ENCODE measurements at places on chromosomes 11 and 22.

DNA sequence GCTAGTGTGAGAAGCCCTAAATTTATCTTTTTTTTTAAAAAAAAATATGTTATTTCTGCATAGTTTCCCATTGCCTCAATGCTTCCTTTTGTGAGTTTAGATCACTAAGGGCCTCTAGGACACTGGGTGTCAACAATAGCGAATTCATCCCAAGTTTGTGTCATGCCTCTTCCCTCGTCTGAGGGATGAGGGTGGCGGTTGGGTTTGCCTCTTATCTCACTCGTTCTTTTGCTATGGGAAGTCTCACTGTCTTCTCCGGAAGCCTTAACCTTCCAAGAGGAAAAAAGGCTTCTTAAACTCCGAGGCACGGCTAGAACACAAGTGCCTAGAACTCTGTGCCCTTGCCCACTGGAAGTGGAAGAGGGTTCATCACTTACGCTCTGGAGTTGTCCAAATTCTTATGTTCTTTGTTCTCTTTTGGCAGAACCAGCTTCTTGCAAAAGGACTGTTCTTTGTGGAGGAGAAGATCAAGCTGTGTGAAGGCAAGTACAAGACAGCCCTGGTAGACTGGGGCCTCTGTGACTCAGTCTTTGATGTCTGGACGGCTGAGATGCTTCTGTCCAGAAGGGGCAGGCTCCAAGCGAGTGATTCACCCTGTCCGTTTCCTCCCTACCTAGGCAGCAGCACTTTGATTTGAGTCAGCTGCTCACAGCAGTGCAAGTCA lies 78.5 kb downstream of the TRAF6 start:
- no peak for DNase-seq

- no peak for DNase-seq
Measured at GRCh38 chr11:12247543-12248254, 129.7 kb upstream of the PARVA start.

- no peak for DNase-seq
Measured at GRCh38 chr11:28461338-28461737, 353.1 kb downstream of the METTL15 start.

- DNase-seq = no peak
Measured at GRCh38 chr22:24523873-24524272, 28.7 kb downstream of the UPB1 start.

DNA sequence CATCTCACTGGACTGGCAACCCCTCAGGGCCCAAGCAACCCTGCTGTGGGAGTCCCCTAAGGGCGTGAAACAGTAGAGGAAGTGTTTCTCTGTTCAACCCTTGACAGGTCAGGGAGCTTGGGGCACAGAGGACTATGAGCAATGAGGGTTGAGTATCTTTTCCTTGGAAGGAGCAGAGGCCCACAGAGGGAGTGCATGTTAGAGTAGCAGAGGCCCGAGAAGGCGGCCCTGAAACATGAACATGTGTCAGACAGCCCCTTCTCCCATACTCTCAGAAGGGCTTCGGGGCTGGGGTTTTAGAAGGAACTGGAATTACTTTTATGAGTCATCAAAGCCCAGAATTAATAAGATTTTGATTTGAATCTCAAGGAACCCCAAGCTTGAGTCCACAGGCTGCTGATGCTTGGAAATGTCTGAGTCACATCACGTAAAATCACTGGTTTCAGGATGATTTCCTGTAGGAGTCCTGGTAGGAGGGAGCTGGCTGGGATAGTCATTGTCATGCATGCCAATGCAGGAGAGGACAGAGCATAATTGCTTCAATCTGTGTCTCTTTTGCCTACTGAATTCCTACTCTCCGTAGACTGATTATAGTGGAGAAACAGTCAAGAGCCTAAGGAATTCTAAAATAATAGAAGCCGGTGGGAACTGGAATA lies 22.6 kb downstream of the C11orf71 start:
- no peak for DNase-seq

DNA sequence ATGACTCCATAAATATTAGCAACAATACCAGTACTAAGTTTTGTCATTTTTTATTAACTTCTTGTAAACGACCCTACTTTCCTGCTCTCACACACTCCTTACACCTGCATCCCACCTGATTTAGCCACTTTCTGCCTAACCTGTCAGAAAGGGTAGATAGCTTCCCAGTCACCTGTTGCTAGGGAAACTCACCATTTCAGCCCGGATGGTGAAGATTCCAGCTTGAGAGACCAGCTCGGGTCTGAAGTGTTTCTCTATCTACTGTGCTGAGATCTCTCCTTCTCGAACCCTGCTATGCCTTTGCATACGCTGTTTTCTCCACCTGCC lies at the start of gene PARVG:
PARVG (plus strand) TSS at position 220 of the 327 bp plus-strand sequence. CDS start 2,405 bp downstream, outside the sequence.
- peak; percentile 5 for DNase-seq

DNA sequence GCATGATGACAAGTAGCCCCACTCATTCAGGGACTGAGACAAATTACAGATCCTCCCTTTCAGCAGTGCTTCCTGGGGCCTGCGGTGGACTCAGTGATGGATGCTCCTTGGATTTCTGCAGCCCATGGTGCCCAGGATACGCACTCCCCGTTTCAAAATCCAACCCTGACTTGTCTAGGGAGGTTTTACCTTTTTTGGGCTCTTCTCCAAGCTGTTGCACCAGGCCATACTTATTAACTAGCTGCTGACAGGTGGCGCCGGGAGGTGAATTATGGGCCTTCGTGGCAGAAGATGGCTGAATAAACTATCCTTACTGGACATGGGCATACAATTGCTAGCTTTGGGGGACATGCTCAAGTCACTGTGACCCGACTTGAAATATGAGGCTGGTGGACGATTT lies 324.3 kb upstream of the SYN3 start:
- no peak for DNase-seq

GRCh38 chr11:63595296-63595695 lies 18.9 kb downstream of the PLAAT3 start:
- DNase-seq = no peak

DNA sequence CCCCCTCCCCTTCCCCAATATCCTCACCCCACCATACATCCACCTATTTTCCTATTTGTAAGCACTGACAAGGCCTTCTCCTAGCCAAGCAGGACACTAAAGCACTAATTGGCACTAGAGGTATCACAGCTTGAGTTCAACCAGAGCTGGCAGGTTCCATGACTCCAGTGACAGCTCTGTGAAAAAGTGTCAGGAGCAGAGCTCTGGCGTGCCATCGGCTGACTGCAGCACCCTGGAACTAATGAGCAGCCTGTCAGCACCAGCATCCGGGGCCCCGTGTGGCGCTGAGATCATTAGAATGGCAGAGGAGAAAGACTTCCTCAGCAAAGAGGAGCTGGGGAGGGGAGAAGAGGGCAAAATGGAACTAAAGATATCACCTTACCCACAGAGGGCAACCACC lies 847.4 kb downstream of the NTM start:
- no peak for DNase-seq

DNA sequence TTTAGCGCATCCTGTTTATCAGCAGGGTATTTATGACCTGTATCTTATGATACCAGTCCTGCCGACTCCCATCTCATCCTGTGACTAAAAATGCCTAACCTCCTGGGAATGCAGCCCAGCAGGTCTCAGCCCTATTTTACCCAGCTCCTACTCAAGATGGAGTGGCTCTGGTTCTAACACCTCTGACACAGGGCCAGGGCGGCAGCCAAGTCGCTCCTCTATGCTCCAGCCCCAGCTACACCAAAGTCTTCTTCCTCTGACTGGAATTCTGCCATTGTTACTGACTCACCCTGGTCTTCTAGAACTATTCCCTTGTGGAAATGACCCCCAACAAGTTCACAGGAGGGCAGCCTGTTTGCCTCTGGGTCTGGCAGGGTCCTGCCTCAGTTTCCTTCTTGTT lies 7.9 kb upstream of the C1QTNF6 start:
- DNase-seq = no peak
